Bronchial epithelial cell (primary cell): ENCODE measurements at places on chromosomes 2 and 18. TPM values are rescaled to one million over a fixed set of nuclear protein-coding genes. Genes with fewer than 3 reads are reported as not detected.

DNA sequence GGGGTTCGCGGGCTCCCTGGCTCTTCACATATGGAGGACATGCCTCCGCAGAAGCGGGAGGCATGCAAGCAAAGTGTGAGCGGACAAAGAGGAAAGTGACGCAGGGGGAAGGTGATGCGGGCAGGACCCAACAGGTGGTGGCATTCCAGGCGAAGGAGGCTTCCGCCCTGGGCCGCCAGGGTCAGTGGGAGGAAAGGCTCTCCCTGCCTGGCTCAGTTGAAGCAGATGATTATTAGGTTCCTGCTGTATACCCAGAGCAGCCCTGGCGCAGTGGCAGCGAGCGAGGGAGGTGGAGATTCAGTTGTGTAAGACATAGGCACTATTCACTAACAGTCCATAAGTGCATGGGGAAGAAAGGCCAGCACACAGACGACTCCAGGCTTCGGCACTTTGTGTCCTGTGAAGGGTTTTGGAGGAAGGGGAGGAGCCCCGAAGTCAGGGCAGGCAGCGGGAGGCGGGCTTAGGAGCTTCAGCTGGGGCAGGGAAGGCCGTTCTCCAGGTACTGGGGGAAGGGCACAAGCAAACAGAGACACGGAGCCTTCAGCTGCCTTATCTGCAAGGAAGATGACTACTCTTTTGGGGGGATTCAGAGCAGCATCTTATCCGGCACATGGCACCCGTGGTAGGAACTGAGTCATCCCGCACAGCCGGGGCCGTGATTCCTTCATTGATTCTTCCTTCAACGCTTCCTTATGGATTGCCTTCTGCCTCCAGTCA lies 89.8 kb downstream of the TGOLN2 start:
- DNase-seq, result peak; percentile 86

GRCh38 chr2:165305391-165306096 lies 66.3 kb downstream of the SCN2A start:
- DNase-seq, result peak; percentile 17

DNA sequence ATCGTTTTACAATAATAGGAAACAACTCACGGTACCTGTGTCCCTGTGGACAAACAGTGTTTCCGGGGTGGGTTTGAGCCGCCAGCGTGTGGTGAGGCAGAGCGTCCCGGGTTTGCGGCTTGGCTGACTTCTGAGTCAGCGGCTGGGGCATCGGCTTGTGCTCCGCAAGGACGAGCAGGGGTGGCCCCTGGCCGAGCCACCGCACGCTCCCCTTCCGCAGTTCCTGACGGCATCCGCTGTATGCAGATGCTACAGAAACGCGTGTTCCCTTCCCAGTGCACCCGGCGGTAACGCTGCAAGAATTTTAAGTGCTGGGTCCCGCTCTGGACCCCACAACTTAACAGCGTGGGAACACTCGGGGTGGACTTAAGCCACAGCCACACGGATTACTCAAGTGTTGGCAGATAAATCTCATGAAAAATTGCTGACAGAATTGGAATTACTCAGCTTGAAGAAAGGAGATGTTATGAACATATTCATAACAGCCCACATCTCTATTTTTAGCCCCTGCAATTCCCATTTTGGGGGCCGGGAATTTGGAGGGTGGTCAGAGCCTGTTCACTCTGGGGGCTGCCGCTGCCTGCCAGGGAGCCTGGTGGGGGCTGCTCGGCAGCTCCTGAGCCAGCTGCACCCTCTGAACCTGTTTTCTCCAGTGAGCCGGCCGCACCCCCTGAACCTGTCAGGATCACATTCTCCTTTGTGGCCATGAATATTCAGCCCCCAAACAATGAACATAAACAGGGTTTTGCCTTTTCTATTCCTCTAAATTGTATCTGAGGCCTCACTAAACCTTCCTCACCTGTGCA lies 12.6 kb upstream of the KCNG2 start:
- DNase-seq, result no peak

DNA sequence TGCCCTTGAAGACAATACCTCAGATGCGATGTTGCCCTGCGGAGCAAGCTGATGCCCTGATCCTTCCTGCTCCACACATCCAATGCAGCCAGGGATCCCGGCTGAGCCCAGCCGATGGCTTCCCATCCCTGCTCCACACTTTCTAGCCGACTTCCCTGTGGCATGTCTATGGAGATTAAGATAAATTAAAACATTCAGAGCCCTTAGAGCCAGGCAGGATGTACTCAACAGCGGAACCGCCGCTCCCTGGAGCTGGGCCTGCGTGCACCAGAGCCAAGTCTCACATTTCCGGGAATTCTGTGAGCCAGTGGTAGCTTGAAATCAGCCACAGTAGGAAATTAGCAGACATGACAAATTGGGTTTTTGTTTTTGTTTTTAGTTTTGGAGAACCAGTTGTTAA lies 620.6 kb downstream of the GALR1 start:
- DNase-seq, result no peak

Gene FOXI3
- under 0.01 TPM in 1 of 2 replicates, not detected in the other for total RNA-seq

Gene ANKAR
- total RNA-seq, result 2.1 and 3.7 TPM in 2 replicates

Gene MEIS1
- 27.7 and 28.4 TPM in 2 replicates for total RNA-seq
